Stimulated activated naive CD8-positive, alpha-beta T cell treated with anti-CD3 and anti-CD28 coated beads, Interleukin-15, amount 100 ng/mL, for 72 hours (primary cell): ENCODE measurements at places on chromosomes 3 and 15.

- DNase-seq = peak; percentile 16
These were observed 64.2 kb upstream of the MYZAP start for GRCh38 chr15:57527382-57528091.

GRCh38 chr3:111932946-111933345 is 45.9 kb upstream of the ABHD10 start:
- no peak for DNase-seq

GRCh38 chr15:72033711-72034110 is 84.2 kb downstream of the MYO9A start:
- DNase-seq = no peak

DNA sequence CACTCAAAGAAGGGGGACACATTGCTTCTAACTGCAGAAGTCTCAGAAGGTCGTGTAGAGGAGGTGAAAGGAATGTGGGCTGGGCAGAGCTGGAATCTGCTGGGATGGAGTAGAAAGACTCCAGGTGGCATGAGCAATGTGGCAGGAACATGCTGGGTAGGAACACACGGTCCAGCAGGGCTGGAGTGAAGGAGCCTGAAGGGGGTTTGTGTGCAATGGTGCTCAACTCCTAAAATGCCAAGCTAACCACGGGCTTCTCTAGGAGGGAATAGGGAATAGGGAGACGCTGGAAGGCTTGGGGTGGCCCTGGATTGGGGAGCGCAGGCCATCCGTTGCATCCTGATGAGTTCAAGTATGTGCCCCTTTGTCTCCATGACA is 253.8 kb downstream of the FAM43A start:
- no peak for DNase-seq

- no peak for DNase-seq
These were observed 35.2 kb downstream of the DNASE1L3 start for GRCh38 chr3:58175437-58176184.

- DNase-seq = no peak
These were observed 24.0 kb downstream of the PSTPIP1 start for GRCh38 chr15:77018796-77019505.

DNA sequence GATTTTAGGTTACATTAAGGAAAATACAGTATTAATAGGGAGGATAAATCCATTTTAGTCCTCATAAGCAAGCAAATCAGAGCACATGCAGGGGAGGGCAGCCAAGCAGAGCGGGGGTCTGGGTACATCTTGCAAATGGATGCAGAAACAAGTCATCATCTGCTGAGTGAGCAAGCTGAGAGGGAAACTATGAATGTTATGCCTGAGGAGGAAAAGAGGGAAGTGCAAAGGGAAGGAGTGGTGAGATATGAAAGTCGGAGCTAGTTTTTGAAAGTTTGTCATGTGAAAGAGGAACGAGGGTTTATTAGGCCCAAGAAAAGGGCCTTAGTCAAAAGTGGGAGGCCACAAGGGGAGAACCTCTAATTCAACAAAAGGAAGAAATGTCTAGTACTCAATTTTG is 15.4 kb downstream of the PTX3 start:
- no peak for DNase-seq

- no peak for DNase-seq
These were observed 67.8 kb downstream of the NSUN3 start for GRCh38 chr3:94130690-94131089.
